G401 (cell line): ENCODE measurements at places on chromosomes 12 and 14.
A peak's percentile ranks its signal among the peaks of the same experiment; 100 is the strongest.

GRCh38 chr12:71787580-71787979, 32.9 kb downstream of the RAB21 start:
- DNase-seq = no peak

DNA sequence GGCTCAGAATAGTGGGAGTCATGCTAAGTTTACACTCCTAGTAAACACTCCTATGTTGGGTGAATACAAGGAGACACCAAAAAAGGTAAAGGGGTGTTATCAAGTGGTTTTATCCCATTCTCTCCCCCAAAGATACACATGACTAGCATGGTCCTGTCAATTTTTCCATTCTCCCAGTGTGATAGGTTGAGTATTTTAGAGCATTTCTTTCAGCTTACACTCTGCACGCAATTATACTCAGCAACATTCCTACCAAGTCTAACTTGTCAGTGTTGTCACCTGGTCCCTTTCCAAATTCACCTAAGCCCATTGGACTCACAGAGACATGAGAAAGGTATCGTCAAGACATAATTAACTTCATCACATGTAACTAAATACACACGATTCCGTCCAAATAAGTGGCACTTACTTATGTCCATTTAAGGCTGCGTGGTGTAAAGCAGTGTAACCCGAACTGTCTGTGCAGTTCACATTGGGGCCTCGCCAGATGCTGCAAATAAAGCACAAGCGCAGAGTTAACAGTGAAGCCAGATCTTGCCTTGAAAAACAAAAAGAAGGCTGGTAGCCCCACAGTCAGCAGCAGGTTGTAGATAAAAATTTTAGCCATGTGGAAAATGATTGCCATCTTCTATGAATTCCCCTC, 159.7 kb downstream of the ANKS1B start:
- no peak for DNase-seq

- no peak for DNase-seq
These were observed 7.5 kb downstream of the NTF3 start for GRCh38 chr12:5439371-5439771.

GRCh38 chr12:124428792-124429281, 133.9 kb downstream of the RFLNA start:
- DNase-seq = no peak

DNA sequence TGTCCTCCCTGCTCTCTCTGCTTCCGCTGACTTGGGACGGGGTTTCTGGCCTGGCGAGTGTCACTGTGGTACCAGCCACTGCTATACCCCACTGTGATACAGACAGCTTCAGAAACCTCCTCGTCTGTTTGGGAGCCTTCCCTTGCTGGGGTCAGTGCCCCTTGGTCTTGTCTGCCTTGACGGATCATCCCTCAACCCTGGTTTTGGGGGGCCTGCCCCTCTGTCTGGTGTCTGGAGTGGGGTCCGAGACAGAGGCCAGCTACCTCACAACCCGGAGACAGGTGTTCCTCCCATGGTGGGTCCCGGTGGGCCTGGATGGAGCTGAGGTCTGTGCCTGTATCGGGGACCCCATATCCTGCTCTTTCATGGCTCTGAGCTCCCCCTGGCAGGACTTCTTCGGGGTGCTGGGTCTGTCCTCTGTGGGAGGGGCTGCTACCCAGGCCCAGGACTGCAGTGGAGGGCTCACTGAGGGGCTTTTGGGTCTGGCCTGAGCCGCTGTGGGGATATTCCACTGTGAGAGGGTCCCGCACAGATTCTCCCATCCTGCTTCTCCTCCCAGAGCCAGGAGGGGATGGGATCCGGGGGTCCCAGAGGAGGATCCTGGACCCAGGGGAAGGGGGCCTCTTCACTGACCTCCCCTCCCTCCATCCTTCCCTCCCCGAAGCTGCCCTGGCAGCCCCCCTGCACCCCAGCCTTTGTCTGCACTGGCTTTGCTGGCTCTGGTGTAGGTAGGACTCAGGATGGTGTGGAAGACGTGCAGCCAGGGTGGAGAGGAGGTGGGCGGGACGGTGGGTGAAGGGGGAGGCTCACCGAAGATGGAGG, 365.5 kb downstream of the TMEM121 start:
- DNase-seq = no peak

DNA sequence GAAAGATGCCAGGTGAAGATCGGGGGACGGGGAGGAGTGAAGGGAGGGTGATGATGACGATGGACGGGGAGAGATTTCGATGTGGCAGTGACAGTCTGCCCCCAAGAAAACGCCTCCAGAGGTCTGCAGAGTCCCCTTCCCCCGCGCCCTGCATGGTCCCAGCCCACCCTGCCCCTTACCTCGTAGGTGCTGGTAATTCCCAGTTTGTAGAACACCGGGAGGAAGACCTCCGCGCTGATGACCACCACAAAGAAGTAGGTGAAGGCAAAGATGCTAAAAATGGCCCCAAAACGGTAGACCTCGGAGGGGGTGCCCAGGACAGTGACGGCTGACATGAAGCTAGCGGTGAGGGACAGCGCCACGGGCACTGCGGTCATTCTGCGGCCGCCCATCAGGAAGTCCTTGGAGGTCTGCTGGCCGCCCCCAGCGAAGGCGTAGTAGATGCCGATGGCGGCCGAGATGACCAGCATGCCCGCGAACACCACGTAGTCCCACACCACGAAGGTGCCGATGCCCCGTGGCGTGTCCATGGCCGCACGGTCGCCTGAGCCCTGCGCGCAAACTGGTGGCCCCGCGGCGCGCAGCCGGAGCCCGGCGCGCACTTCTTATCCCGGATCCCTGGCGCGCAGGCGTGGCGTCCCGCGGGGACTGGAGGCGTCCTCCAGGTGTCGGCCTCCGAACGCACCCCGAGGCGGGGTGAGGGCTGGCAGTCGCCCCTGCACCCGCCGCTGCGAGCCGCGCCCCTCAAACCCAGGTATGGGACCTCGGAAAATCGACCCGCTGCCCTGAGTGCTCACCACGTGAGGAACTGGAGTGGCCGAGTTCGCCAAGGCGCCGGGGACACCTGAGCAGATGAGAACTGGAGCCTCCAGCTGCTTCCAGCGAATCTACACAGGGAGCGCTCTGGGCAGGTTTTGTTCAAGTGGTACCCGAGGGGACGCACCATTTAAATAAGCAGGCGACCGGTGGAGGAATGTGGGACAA, at the start of gene SLC5A8:
Gene SLC5A8 (minus strand): TSS at position 920 of the 984 bp plus-strand sequence. CDS start 390 bp downstream, at position 530.
- no peak for DNase-seq

- DNase-seq = peak; percentile 27
These were observed 940 bp downstream of the MOAP1 start for GRCh38 chr14:93183596-93184317.

DNA sequence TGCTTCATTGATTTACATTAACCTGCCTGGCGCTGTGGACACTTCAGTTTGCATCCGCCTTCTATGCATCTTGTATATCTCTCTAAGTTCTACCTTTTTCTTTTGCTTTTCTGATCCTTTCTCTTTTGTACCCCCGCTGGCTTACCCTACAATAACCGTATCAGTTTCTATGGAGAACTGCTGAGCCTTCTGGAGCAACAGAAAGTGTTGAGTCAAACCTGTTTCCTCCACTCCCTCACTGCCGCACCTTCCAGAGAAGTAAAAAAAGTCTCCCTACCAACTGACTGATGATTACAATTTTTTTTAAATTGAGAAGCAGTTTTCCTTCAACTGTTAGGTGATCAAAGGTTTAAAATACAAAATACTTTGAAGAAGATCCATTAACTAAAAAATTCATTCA, 17.4 kb downstream of the EXD2 start:
- DNase-seq = no peak

- DNase-seq = no peak
These were observed 17.1 kb upstream of the HIGD1C start for GRCh38 chr12:50934981-50935807.

DNA sequence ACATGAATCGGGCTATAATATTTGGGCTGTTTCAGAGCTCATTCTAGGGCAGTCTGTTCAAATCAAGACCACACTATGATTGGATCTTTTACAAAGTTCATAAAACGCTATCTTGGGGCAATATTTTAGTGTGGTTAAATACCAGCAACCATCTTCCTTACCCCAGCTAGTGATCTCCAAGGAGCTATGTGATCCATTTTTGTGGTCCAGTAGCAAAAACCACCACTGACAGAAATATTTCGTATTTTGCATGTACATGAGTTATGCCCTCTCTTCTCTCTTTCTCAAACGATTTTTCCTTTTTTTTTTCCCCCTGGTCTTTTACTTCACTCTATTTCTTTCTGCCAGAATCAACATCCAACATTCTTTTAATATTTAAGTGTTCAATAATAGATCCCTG, 280.6 kb upstream of the KITLG start:
- DNase-seq = no peak

- peak; percentile 52 for DNase-seq
These were observed 2.2 kb downstream of the BAZ1A start for GRCh38 chr14:34872822-34873588.

- DNase-seq = no peak
These were observed 209.8 kb downstream of the CCER1 start for GRCh38 chr12:90745211-90745610.

- DNase-seq = no peak
These were observed 59.1 kb downstream of the ANKRD9 start for GRCh38 chr14:102450206-102451063.

DNA sequence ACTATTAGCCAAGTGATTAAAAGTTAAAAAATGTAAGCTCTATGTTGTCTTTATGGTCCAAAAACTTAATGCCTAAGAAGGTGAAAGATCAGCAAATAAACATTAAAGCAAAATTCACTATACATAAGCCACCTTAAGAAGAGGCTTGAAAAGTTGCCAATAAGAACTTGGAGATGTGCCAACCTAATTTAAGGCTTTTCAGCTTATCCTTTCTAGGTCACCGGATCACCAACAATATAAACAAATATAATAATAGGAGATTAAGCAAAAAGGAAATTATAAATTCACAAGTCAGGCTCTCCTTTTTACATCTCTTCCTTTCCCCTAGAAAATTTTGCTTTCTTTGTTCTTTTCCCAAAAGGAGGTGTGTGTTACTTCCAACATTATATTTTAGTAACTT, 30.9 kb downstream of the SLC2A3 start:
- peak; percentile 20 for DNase-seq

DNA sequence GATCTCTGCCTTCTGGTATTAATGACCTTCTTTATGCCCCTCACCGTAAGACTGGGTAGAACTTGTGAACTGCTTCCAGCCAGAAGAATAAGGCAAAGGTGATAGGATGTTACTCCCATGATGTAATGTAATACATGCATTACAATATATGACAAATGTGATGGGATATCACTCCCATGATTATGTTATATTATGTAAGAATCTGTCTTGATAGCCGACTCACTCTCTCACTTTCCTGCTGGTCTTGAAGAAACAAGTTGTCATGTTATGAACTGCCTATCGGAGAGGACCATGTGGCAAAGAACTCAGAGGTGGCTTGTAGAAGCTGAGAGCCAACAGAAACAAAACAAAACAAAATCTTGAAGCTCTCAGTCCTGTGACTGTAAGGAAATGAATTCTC, 30.6 kb upstream of the OSBPL8 start:
- DNase-seq = no peak

DNA sequence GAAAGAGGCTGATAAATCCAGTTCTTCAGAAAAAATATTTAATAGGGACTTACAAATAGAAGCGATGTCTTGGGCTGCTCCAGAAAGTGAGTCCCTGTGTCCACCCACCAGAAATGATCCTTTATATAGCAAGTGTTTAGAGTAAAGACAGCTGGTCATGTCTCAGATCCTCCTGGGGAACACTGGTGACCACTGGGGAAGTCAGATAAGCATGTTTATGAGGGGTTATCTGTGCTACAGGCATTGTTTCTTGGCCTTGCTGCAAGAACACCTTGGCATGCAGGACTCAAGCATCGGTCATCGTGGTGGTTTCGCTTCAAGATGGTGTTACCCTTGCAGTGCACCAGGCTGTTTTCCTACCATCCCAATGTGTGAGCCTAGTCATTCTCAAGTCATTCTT, 27.2 kb downstream of the CPM start:
- no peak for DNase-seq

DNA sequence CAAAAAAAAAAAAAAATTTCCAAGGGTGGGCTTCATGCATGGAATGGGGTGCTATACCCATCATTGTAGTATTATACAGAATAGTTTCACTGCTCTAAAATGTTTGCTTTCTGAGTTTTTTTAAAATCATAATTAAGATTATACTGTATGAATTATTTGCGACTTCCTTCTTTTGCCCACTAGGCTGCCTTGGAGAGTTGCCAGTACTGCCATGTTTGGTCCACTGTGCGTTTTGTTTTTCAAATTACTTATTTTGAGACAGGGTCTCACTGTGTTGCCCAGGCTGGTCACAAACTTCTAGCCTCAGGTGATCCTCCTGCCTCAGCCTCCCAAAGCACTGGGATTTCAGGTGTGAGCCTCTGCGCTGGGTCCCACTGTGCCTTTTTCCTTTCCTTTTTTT, 19.9 kb downstream of the PLBD2 start:
- no peak for DNase-seq

- DNase-seq = no peak
These were observed 300.1 kb downstream of the AKAP6 start for GRCh38 chr14:32629236-32629635.

GRCh38 chr12:52022841-52023181, 16.1 kb downstream of the TAMALIN start:
- DNase-seq = no peak

DNA sequence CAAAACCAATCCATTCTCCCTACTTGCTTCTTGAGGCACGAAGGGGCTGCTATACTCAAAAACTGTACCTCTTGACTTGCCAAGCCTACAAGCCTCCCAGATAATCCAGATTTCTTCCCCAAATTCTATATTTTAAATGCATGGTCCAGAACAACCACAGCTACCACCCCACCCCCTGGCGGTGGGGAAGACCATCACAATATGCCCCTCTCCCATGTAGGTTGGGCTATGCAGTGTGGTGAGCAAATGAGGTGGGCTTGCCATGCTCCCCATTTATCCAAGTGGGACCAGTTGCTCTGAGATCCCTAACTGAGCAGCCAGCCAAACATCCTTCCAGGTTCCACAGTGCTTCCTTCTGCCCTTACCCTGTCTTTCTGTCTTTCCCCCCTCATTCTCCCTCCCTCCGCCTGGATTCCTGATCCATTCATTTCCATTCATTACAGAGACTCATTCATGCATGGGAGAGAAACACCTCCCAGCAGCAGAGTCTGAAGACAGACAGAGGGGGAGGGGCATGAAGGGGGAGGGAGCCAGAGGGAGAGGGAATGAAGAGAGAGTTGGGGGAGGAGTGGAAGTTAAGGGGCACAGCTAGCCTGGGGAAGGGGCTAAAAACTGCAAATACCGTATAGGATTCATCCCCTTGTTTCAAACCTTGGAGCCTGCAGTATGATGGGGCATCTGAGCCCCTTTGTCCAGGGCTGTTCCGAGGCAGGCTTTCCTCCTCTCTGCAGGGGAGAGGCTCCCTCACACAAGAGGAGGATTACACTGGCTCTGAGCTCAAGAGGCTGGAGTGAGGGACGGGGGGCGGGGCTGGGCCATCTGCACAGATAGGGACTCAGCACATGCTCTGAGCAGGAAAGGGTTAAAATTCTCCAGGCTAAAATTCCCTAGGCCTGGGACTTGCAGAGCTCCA, 4.4 kb downstream of the ZNF219 start:
- peak; percentile 65 for DNase-seq

DNA sequence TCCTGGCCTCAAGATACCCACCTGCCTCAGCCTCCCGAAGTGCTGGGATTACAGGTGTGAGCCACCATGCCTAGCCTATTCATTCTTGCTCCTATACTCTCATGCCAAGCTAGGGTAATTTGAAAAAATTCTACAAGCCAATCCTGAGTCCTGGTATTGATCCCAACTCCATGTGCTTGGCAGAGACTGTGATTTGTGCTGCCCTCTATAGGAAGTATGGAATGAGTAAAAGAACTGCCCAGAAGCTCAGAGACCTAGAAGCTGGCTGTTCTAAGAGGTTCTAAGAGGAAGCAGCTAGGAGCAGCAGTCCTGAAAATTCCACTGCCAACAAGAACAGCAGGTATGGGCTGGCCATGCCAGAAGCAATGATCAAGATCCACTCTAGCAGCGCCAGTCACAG, 402.5 kb downstream of the PCNX1 start:
- peak; percentile 59 for DNase-seq
